Adipocyte (in vitro differentiated cells): ENCODE measurements at places on chromosomes 11 and 22.
A peak's percentile ranks its signal among the peaks of the same experiment; 100 is the strongest.

GRCh38 chr22:24175160-24175808, 6.0 kb upstream of the SUSD2 start:
- DNase-seq, result peak; percentile 90

DNA sequence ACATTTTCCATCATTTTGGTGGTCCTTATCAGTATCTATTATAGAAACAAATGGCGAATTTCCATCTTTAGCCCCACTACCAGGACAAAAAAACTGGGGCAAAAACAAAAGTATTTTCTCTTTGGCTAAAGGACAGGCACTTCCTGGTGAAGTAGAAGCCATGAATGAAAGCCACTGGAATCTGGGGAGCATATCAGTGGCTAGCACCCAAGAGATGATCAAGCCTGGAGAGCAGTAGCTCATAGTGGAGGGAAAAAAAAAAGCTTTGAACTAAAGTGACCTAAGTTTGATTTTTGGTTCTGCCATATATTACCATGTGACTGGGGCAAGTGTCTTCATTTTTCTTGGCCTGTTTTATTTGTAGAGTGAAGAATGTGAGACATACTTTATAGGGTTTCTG, 272.3 kb downstream of the GUCY1A2 start:
- DNase-seq, result no peak

DNA sequence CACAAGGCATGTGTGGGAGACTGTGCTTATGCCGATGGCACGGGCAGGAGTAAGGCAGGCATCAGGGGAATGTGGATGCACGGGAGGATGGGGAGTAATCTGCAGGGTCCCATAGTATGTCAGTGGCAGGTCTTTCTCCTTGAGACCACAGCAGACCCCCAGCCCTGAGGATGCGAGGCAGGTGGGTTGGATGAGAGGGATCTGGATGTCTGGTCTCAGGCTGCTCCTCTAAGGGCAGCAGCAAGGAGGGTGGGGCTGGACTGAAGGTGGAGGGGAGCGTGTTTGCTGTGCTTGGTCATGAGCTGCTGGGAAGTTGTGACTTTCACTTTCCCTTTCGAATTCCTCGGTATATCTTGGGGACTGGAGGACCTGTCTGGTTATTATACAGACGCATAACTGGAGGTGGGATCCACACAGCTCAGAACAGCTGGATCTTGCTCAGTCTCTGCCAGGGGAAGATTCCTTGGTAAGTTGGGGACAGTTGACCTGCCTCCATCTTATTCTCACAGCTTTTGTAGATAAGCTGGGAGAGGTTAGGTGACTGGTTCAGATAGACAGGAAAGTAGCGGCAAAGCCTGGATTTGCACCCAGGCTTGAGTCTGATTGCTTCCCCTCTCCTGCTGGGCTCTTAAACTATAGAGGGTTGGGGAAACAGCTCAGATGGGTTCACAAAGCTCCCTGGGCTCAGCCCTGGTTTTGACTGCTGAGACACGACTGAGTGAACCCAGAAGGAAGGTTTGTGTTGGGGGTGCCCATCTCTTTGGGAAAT, at the start of gene APOL1:
Gene APOL1 (plus strand): TSS at position 380 of the 769 bp plus-strand sequence. CDS start 1,823 bp downstream, outside the sequence.
- DNase-seq, result peak; percentile 46

DNA sequence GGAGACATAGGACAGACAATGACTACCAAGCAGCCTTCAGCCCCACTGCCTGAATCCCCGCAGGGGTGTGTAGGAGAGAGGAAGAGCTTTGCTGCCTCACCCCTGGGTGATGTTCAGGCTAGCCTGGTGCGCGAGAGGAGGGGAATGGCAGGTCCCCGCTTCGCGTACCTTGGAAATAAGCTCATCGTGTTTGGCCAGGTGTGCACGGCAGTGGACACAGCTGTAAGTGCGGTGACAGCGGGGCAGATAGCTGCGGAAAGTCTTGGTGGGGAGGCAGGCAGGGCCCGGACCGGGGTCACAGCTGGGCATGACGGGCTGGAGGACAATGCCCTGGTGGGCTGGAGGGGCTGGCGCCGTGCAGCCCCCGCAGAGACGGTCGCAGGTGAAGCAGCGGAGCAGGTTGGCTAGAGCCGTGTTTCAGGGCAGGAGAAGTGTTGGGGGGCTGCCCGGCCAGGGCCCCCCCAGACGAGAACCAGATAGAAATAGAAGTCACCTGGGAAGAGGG, 2.9 kb downstream of the YPEL4 start:
- DNase-seq, result no peak

DNA sequence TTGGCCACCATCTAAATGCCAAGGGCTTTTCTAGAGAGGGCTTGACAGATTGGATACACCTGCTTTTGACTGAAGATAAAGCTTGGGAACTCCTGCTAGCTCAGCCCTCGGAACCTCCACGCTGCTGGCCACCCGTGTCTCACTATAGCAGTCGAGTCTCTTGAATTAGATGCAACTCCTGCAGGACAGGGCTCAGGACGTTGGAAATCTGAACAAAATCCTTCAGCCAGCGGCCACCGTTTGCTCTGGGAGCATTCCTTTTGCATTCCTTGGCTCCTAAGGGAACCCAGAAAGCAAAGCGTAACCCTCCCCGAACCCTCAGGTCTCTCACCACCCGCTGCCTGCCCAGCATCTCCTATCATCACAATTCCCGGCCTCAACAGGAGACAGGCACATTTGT, 77.8 kb downstream of the GRIK4 start:
- no peak for DNase-seq
